Inflammatory macrophage treated with lipopolysaccharide for 1 hour (primary cell): ENCODE measurements at places on chromosomes 12 and 14.

- peak; percentile 54 for DNase-seq
Observed at GRCh38 chr14:60294411-60295069, 45.5 kb downstream of the PPM1A start.

GRCh38 chr12:47941475-47941780 is 22.0 kb upstream of the TMEM106C start:
- no peak for DNase-seq

DNA sequence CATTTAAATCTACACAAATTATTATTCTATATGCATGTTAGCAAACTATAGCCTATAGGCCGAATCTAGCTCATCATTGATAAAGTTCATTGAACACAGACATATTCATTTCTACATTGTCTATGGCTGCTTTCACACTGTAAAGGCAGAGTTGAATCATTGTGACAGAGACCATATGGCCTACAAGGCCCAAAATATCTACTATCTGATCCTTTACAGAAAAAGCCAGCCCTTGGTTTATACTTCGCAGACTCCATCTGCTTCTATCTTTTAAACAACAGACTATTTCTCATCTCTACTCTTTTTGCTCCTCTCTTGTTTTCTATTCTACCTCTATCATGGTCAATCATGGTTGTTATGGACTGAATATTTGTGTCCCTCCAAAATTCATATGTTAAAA is 190.7 kb downstream of the EXOC5 start:
- no peak for DNase-seq

GRCh38 chr14:49767270-49767570 is 733 bp upstream of the KLHDC2 start:
- no peak for DNase-seq

DNA sequence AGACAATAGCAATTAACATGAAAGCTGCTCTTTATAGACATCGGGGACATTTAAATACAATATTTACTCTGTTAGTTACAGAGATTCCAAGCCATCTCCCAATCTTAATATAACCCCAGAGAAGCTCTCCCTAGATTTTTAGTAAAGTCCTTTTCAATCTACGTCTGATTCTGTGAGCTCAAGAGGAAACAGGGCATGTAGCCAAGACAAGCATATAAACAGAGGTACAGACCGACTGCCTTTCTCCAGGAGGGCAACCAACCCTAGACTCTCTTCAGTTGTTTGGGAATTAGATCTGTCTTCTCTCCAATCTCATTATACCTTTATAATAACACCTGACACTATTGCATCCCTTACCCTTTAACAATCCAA is 57.4 kb downstream of the TMTC1 start:
- DNase-seq, result no peak

DNA sequence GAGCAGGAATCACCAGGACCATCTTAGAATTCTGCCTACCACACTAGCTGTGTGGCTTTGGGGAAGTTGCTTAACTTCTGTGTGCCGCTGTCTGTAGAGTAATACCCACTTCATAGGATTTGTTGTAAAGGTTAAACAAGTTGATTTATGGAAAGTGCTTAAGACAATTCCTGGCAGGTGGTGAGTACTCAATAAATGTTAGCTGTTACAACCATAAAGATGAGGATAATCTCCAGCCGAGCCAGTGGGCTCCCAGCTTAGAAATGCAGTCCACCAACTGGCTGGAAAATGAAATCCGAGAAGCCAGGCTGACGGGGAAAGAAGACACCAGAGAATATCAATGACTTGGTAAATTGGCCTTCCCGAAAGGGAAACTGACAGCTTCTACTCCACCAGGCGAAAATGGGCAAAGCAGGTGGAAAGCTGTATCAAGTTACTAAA is 173.5 kb downstream of the CHST11 start:
- DNase-seq, result no peak

DNA sequence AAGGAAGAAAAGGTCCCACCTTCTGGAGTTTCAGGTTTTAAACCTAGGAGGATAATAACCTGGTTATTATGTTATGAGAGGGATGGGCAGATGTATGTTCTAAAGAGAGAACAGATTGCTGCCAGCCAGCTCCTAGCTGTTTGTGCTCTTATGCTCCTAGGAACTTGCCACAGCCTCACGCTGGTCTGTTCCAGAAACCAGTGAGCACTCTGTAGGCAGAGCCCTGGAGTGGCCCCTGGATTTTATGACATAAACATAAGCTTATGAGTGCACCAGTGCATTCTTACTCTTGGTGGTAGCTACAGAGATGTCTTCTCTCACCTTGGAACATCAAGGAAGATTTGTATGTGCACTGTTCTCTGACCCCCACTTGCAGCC is 27.7 kb downstream of the KLC1 start:
- DNase-seq, result no peak

- DNase-seq, result peak; percentile 57
Observed at GRCh38 chr12:14774906-14775635, 28.2 kb downstream of the WBP11 start.

- DNase-seq, result no peak
Observed at GRCh38 chr12:113368331-113368730, 9.9 kb downstream of the PLBD2 start.

DNA sequence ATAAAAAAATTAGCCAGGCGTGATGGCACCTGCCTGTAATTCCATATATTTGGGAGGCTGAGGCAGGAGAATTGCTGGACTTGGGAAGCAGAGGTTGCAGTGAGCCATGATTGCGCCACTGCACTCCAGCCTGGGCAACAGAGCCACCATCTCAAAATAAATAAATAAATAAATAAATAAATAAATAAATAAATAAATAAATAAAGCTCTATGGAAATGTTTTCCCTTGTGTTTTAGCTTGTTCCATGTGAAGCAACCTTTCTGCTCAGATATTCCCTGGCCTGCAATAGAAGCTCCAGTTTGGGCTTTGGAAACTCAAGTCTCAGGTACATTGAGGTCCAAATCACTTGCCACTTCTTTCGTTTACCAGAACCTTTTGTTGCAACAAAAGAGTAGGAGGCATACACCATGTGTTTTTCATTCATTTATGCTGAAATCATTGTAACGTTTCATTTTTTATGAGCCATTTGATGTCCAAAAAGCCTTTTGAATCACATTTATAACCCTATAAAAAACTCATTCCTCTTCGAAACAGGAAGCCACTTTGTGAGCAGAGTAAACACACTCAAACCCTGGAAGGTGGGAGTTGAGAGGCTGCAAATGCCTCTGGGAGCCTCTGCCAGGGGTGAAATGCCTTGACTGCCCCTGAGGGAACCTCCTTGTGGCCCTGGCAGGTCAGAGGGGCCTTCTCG is 376.6 kb upstream of the TBX3 start:
- DNase-seq, result no peak

GRCh38 chr14:80681651-80682050 is 259.9 kb downstream of the CEP128 start:
- DNase-seq, result no peak

GRCh38 chr12:46374310-46374709 is 1.7 kb upstream of the SLC38A2 start:
- DNase-seq, result no peak

GRCh38 chr12:128353301-128353700 is 86.3 kb downstream of the TMEM132C start:
- no peak for DNase-seq

DNA sequence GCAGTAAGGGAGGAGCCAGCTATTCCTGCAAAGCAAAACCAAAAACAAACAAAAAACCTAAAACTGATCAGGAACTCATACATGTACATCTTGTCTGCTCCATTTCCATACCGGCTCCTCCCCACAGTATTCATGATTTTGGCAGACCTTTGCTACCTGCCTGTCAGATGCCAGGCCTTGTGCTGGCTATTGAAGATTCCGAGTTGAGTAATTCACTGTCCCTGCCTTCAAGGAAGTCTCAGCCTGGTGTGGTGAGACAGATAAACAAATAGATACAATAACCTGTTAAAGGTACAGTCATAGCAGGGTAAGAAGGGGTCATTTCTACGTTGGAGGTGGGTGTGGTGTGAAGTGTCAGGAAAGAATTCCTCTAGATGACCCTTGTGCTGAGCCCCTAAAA is 42.7 kb downstream of the SUSD6 start:
- DNase-seq, result no peak

- no peak for DNase-seq
Observed at GRCh38 chr12:103957865-103958388, 7.7 kb upstream of the TDG start.

DNA sequence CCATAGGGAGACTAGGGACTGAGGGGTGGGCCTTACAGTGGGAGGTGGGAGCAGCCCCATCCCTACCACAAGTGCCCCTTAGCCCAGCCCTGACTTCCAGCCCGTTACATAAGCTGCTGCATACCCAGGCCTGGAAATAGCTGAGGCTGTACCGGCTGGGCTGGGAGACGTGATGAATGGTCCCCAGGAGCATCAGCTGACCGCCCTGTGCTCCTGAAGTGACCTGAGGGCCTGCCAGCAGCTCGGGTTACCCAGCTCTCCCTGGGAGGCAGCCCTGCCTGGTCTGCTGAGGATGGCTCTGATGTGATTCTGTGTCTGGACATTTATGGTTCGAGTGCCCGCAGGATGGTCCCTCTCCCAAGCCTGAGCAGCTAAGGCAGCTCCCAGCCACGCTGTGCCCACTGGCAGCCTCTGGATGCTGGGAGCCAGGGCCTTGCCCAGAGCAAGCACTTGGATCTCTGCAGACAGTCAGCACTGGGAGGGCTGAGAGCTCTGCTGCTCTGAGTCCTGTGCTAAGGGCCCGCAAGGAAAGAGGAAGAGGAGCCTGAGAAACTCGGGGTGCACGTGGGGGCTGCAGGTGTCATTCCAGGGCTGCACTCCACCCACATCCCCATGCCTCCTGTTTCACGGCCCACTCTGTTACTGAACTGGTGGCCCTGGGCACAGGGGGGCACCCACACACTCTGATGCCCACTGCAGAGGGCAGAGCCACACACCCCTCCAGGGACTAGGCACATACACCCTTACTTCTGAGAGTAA is 20.5 kb downstream of the TAMALIN start:
- DNase-seq, result no peak

DNA sequence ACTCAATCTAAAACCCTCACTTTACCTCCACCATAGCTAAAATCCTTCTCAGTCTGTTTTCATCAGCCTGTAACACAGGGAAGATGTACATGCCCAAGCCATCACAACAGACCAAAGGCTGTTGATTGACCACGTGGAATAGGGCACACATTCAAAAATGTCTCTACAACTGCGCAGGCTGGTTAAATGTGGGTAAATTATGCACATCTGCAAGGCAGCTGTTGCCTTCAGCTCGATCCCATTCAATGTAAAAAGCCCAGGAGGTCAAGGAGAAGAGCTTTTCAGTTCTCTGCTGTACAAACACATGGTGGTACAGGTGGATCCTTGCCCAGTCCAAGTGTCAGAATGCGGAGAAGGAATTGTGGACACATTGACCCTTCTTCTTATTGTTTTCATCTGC is 354.0 kb downstream of the FLRT2 start:
- no peak for DNase-seq

DNA sequence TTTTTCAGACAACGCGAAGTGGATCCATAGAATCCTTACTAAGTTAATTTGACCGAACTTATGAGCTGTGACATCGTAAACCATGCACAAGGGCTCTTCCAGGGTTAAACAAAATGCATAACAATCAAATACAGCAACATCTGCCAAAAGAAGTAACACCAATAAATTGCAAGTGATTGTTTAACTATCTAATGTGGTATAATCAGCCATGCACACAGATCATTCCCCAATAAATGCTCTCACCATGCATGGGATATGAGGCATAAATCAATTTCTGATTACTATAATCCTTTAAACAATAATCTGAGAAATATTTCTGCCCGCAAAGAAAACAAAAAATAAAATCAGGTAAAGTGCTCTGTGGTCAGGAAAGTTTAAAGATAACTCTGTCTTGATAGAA is 7.7 kb upstream of the PLEKHG7 start:
- DNase-seq, result no peak

GRCh38 chr12:21751517-21751916 is 23.0 kb downstream of the KCNJ8 start:
- no peak for DNase-seq
